Stimulated activated CD4-positive, alpha-beta T cell treated with anti-CD3 and anti-CD28 coated beads, Interleukin-1b, Interleukin-23, amount 100 ng/mL, for 1 hour (primary cell): ENCODE measurements at places on chromosomes 4 and X.

GRCh38 chr4:127484117-127484516, 148.6 kb upstream of the INTU start:
- DNase-seq = no peak

- no peak for DNase-seq
Measured at GRCh38 chr4:122776916-122777315, 44.4 kb downstream of the BBS12 start.

DNA sequence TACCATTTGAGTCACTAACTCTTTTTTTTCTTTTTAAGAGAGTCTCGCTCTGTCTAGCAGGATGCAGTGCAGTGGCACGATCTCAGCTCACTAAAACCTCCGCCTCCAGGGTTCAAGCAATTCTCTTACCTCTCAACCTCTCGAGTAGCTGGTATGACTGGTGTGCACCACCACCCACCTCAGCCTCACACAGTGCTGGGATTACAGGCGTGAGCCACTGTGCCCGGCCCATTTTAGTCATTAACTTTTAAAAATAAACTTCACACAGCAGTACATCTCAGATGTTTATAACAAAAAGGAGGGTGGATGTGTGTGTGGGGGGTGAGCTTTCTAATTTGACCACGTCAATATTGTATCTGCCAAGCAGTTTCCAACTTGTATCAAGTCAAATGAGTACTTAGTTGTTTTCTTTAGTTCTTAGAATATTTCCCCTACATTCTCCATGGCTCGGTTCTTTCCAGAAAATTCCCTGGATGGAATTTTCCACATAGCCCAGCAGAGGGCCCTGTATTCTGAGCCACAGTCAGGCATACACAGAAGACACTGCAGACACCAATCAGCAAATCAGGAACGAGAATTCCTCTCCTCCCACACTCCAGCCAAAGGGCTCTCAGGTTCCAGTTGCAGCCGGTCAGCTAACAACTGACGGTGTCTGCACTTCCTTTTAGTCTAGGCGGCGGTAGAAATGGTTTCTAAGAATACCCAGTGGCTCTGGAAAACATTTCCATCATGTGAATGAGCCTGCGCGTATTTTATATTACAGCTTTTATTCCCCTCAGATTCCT, 20.1 kb upstream of the ARAF start:
- no peak for DNase-seq

DNA sequence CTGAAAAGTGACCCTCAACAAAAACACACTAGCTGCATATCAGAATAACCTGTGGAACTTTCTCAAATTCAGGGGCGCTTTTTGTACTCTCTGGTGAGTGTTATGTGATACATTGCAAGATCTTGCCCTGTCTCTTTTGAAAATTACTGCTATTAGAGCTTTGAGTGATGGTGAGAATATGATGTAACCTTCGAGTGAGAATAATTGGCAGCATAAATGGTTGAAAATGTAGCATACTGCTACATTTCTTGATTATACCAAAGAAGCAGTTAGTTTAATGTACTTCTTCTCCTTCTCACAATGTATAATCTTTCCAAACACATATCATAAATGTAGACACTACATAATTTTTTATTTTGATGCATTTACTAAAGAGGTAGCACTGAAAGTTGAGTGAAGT, 882.9 kb downstream of the FSTL5 start:
- DNase-seq = no peak

- no peak for DNase-seq
Measured at GRCh38 chr4:80425124-80426100, 89.9 kb downstream of the CFAP299 start.
